Hematopoietic multipotent progenitor cell (in vitro differentiated cells): ENCODE measurements at places on chromosomes 5 and 9.

DNA sequence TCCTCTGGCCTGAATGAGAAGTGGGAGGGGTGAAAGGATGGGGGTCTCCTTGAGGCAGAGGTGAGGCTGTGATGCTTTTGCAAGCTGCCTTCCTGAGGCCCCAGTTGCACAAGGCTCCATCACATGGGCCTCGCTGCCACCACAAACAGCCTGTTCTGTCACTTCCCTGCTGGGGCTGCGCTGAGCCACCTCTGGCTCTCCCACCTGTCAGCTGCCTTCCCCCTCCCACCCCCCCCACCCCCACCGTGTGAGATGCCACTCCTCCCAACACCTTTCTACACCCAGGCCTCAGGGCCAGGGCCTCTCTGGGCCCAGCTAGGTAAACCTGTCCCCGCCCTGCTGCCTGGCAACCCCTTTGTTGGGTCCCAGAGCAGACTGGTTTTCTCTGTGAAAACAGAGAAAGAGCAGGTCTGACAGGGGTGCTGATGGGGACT, 4.5 kb upstream of the PDLIM4 start:
- DNase-seq = no peak

GRCh38 chr9:121182989-121183388, 18.7 kb downstream of the RAB14 start:
- DNase-seq = peak; percentile 58

DNA sequence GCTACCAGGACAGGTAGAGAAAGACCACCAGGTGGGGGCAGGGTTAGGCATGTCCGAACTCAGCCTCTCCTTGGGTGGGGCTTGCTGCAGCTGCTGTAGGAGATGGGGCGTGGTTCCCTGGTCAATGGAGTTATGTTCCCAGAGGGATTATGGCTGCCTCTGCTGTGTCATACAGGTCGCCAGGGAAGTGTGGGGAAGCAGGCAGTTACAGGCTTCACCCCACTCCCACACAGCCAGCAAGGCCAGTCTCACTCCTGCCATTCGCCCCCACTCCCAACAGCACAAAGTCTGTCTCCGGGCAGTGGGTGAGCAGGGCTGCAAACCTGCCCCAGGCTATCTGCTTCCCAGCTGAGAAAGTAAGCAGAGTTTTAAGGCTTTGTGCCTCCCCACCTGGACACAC, 20.0 kb upstream of the CEP72 start:
- DNase-seq = no peak

GRCh38 chr5:161138751-161139455, 286.9 kb upstream of the ATP10B start:
- DNase-seq = no peak

GRCh38 chr9:135579356-135579755, 17.8 kb downstream of the PAEP start:
- DNase-seq = no peak

DNA sequence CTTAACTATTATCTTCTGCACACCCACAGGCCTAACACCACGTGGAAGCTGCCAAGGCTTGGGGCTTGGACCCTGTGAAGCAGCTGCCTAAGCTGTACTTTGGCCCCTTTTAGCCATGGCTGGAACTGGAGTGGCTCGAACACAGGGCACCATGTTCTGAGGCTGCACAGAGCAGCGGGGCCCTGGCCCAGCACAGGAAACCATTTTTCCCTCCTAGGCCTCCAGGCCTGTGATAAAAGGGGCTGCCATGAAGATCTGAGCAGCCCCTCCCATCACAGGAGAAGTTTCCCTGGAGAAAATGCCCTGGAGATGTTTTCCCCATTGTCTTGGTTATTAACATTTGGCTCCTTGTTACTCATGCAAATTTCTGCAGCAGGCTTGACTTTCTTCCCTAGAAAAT, 126.3 kb downstream of the MELK start:
- DNase-seq = no peak

- no peak for DNase-seq
These were observed 61.0 kb downstream of the DAP start for GRCh38 chr5:10699987-10700386.
